ENCODE measurements at places on chromosomes 6 and 20. TPM values are rescaled to one million over a fixed set of nuclear protein-coding genes. Genes with fewer than 3 reads are reported as not detected.

The TMEM170B gene
- 0.42 TPM for total RNA-seq

The BPI gene
- not detected for total RNA-seq

The SLC17A3 gene
- not detected for total RNA-seq

The PXDC1 gene
- 45.3 TPM for total RNA-seq

The TMEM217 gene
- total RNA-seq: 1.4 TPM

The HLA-DMA gene
- total RNA-seq: 8.5 TPM

The CRYBG1 gene
- total RNA-seq: 31.7 TPM

The OPRM1 gene
- not detected for total RNA-seq

The SLC13A3 gene
- not detected for total RNA-seq

The WTAP gene
- total RNA-seq: 53.2 TPM

The PLAGL1 gene
- not detected for total RNA-seq

The SDCBP2 gene
- total RNA-seq: 19.1 TPM

The ADGRF1 gene
- 9.1 TPM for total RNA-seq

The NT5DC1 gene
- total RNA-seq: 20.5 TPM

DNA sequence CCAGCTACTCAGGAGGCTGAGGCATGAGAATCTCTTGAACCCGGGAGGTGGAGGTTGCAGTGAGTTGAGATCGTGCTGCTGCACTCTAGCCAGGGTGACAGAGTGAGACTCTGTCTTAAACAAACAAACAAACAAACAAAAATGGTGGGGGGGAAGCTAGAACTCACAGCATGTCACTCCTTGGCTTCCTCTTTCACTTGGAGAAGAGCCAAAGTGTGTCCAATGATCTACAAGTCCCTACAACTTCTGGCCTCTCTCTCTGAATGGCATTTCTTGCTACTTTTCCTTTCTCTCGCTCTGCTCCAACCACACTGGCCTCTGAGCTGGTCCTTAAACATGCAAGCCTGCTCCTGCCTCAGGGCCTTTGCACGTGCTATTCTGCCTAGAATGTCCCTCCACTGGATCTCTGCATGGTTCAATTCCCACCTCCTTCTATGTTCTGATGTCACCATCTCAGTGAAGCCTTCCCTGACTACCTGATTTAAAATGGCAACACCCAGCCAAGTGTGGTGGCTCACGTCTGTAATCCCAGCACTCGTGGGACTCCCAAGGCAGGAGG, 8.1 kb downstream of the TLDC2 start:
- no peak for DNase-seq

DNA sequence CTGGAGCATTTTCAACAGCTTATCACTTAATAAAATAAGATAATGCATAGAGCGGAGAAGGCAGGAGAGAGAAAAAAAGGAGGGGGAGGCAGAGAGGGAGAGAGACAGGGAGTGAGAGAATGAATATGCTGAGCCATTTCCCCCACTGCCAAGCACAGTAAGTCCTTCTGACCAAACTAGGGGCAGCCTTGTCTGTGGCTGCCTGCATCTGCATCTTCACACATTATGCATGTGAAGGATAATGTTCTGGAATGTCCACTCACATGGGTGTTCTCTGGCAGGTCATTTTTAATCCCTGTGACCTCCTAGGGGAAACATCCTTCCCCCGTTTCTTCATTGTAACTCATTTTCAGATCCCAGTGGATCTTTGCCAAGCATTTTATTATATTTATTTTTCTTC, 269.3 kb downstream of the FOXA2 start:
- no peak for DNase-seq

GRCh38 chr6:91864911-91865310, 1278.0 kb upstream of the MAP3K7 start:
- DNase-seq: no peak

GRCh38 chr6:116586738-116587137, 15.4 kb downstream of the RWDD1 start:
- no peak for DNase-seq

DNA sequence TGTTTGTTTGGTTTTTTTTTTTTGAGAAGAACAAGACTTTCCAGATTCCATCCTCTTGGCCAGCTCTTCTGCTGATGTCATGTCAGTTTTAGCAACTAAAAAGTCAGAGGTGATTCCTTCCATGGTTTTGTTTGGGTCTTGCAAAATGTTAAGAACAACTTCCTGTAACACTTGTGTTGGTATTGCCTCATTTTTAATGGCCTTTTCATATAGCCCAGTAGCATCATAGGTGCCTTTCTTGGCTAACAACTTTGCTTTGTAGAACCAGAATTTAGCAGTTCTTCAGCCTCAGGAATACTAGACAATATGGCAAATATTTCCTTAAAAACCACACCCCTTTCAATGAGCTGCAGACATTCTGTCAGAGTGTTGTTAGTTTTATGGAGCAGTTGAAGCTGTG, 99.5 kb upstream of the SIRPG start:
- DNase-seq: no peak

- no peak for DNase-seq
Measured at GRCh38 chr20:59903621-59904020, 29.8 kb downstream of the SYCP2 start.

- DNase-seq: no peak
Measured at GRCh38 chr6:104326173-104327001, 533.3 kb downstream of the HACE1 start.

- no peak for DNase-seq
Measured at GRCh38 chr6:152769159-152769558, 18.6 kb downstream of the VIP start.

DNA sequence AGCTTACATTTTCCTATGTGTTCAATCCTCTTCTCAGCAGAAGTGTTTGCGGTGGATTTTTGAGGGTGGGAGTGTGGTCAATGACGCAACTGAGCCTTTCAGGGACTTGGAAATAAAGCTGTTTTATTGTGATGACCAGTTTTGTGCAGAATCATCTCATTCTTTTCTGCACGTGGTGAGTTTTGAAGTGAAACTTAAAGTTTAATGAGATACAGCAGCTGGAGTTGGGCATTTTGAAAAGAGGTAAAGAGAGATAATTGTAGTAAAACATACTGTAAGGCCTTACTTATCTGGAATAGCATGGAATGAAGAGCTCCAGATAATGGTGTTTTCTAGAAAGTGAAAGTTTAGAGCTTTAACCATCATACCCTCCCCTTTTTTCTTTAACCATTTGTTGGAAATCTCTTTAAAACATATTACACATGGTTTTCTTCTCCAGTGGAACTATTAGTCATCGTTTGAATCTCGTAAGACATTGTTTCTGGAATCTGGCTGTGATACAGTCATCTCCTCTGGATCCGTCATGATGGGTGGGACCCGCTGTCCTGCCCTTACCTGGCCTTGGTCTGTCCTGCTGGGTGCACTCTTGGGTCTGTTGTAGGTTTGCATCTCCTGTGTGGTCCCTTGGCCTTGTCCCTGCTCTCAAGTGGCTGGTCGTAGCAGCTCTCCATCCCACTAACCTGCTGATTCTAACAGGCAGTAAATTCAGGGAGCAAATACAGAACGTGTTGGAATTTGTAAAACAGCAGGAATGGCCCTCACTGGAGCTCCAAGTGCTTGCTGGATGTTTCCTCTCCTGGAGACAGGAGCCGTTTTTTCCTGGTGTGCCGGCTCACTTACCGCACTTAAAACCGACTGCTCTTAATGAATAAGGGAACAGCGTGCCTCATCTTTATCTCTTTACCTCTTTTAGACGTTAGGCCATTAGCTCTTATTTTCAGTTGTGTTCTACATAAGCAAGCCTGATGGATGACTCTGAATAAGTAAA, 29.8 kb downstream of the UST start:
- no peak for DNase-seq

- DNase-seq: no peak
Measured at GRCh38 chr6:26030716-26031115, 56.5 kb upstream of the HFE start.

DNA sequence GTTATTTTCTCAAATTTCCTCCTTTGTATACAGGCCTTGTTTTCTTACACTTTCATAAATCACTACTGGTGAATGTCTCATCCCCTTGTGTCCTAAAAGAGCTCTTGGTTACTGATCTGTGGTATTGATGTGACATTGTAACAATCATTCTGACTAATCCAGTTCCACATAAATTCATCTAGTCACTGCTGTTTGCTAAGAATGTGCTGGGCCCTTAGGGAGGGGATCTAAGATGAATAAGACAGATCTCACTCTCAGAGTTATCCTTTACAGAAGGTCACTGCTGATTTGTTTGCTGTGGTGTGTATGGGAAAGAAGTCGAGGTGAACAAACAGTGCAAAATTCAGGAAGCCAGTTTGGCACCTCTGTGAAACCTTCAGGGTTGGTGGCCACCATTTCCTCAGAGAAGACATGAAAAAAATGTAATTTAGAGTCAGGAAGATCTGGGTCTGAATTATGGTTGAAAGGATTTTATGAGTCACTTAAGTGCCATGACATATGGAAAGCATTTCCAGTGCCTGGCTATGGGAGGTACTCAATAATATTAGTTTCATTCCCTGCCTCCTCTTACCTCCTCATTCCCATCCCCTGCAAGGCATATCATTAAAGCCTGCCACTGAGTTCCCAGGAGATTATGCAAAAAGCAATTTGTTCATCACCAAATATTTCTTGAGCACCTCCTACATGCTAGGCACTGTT, 121.8 kb downstream of the COL9A1 start:
- no peak for DNase-seq

Data from HT-29 (cell line).